ENCODE measurements at places on chromosomes 3 and 15.

GRCh38 chr15:67992834-67993233 is 61.3 kb upstream of the PIAS1 start:
- DNase-seq = no peak

GRCh38 chr15:38479266-38479665 is 25.3 kb downstream of the FAM98B start:
- DNase-seq = no peak

- peak; percentile 47 for DNase-seq
Observed at GRCh38 chr3:64484289-64484992, 203.4 kb downstream of the ADAMTS9 start.

DNA sequence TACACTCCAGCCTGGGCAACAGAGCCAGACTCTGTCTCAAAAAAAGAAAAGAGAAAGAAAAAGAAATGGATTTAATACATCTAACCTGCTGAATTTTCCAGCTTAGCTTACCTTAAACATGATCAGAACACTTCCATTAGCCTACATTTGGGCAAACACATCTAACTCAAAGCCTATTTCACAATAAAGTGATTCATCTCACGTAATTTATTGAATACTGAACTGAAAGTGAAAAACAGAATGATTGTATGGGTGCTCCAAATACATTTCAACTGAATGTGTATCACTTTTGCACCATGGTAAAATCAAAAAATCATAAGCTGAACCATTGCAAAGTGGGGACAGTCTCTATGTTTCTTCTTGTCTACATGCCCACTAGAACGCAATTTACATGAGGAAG is 9.0 kb downstream of the PIK3R4 start:
- DNase-seq = no peak

- no peak for DNase-seq
Observed at GRCh38 chr3:9064850-9065249, 101.6 kb upstream of the RAD18 start.

- DNase-seq = no peak
Observed at GRCh38 chr3:162938083-162938482, 1441.5 kb downstream of the OTOL1 start.

DNA sequence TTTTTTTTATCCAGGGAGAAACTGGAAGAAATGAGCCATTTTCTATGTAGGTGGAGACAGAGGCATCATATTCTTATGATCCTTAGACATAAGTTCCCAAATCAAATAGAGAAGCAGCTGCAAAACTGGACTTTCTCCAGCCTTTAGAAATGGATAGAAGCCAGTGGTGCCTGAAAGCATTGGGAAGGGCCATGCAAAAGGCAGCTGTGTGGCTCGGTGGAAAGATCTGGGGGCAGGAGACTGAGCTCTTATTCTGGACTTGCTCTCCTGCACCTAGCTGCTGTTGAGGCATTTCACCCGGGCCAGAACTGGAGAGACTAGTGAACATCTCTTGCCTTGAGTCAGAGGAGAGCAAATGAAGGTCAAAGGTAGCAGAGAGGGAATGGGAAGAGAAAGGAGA is 73.1 kb downstream of the TFG start:
- DNase-seq = no peak

Measured in stimulated activated CD4-positive, alpha-beta T cell treated with anti-CD3 and anti-CD28 coated beads, Interleukin-1b, Interleukin-23, amount 100 ng/mL, for 1 hour (primary cell).